ENCODE measurements at places on chromosomes 6 and 20.

- no peak for DNase-seq
These were observed 72.4 kb downstream of the HFE start for GRCh38 chr6:26159357-26160273.

GRCh38 chr6:45433533-45434380 lies 56.0 kb upstream of the SUPT3H start:
- DNase-seq = no peak

GRCh38 chr6:53967415-53967814 lies 143.8 kb upstream of the MLIP start:
- DNase-seq = no peak

DNA sequence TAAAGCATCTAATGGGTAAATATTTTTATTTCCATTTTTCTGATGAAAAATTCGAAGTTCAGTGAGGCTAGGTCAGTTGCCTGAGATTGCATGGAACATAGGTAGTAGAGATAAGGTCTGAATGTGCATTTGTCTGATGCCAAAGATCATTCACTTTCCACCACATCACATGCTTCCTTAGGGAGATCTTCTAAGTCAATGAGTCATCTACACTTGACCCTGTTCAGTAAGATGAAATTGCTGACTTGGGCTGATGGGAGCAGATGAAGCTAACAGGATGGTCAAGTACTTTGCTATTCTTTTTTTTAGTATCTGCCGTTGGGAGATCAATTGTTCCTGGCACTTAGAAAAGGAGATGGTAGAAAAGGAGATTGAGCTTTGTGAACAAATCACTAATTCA lies 511.3 kb downstream of the PHF3 start:
- DNase-seq = no peak

GRCh38 chr20:49375170-49375569 lies 97.3 kb upstream of the ZNFX1 start:
- DNase-seq = no peak

DNA sequence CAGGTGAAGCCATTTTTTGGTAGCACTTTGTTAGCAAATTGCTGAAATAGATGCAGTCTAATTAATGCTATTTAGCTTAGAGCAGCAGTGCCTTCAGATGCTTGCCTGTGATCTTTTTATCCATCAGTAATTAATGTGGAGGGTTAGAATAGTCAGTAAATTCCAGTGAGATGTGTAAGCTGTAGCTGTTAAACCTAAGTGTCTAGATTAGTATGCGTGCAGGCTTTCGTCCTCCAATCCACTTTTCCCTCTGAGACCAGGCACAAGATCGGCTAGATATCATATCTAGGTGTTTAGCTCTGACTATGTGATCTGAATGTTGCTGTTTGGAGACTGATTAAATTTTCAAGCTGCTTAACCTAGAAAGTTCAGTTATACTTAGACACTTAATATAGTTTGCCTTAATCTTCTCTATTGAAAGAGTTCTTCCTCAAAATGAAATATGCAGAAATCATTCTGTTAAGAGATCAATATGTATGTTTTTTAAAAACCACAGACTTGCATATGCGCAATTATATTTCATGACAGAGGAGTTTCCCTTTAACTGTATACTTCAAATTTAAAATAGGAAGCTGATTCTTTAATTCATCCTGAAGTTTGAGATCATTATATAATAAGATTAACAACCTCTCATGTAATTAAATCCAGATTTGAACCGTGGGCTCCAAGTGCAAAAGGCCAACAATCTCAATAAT lies 41.2 kb downstream of the XRN2 start:
- DNase-seq = no peak

DNA sequence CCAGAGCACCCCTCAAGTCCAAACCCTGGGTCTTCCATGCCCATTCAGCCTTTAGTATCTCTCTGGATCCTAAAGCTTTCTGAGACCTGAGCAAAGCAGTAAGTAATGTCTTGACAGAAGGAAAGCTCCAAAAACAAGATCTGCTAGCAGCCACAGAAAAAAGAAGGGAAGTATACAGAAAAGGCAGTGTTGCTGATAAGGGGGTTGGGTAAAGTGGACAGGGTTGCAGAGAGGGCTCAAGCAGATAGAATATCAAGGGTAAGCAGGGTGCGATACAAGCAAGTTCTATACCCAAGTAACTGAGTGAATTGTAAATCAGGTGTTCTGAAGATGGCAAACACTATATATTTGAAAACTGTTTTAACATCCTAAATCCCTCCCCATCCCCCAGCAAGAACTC lies 113.4 kb upstream of the CARMIL1 start:
- no peak for DNase-seq

- peak; percentile 73 for DNase-seq
These were observed 5.1 kb downstream of the HLA-DMA start for GRCh38 chr6:32947552-32948465.

- no peak for DNase-seq
These were observed 43.9 kb downstream of the ATG5 start for GRCh38 chr6:106281661-106282060.

GRCh38 chr6:56851074-56851473 lies 103.8 kb upstream of the BEND6 start:
- DNase-seq = no peak

- DNase-seq = no peak
These were observed 88.9 kb downstream of the ARMC2 start for GRCh38 chr6:108937170-108937569.

GRCh38 chr6:39051399-39052122 lies 3.0 kb downstream of the GLP1R start:
- peak; percentile 21 for DNase-seq

DNA sequence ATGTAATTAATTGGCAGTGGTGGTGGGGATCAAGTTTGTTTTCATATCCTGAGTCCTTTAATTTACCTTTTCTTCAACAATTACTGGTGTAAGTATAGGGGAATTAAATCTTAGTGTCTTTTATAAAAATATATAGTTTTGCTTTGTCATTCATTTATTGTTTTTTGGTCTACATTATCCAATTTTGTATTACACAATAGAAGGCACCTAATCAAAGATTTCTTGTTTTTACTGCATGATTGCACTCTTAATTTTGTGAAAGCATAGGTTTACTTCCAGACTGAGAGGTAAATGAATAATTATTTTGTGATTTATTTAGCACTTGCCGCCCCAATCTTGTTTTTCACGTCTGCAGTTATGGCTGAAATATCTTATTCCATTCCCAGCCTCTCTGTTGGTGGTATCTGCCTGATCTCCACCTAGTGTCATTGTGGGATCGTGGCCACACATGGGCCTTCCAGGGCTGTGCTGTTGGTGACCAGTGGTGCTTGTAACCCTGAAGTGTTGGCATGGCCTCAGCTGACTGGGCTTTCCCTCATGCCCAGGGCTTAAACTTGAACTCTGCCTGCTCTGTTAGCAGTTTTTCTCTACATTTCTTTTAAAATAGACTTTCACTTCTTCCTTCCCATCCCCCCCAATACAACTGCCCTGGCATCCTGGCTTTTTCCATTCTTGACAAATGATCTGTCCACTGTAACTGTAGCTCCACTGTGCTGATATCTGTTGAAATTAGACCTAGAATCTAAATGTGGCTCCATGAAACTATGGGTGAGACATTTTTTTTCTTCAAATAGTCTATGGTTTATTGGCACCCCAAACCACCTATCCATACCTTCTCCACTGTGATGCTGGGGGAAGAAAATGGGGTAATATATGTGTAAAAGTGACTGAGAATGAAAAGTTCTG lies 24.8 kb downstream of the E2F3 start:
- no peak for DNase-seq

DNA sequence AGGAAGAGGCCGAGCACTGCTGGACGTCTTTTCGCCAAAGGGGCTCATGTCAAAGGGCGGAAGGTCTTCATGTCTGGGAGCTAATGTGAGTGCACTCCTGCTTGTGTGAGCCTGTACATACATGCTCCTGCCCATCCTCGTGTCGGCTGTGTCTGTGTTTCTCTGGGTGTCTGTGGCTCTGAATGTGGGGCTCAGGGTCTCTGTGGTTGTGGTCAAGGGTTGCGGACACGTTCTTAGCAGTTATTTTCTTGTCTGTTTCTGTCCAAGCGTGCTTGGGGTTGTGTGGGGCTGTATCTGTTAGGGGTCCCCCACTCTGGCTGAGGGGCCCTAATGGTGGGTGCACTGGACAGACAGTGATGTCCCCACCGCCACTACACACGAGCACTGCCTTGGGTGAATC lies 2.9 kb downstream of the AVP start:
- DNase-seq = no peak

DNA sequence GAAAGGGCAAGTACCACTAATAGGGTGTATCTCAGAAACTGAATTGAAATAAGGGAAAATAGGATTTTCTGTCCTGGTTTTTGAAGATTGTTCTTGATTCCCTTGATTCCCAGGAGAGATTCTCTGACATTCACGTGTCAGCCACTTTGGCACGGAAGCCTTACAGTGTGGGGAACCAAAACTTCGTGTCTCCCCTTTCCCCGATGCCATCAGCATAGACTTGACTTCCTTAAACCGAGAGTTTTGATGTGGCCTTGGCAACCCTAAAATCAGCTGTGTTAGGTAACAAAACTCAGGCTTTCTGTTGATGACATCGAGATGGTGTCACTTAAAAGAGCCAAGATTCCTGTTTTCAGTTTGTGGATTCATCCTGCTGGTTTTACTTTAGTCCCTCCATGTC lies 7.5 kb downstream of the HMGN4 start:
- DNase-seq = no peak

GRCh38 chr6:1770968-1771723 lies 161.4 kb downstream of the FOXC1 start:
- DNase-seq = no peak

- DNase-seq = no peak
These were observed 52.5 kb downstream of the BCAS1 start for GRCh38 chr20:54017846-54018245.

DNA sequence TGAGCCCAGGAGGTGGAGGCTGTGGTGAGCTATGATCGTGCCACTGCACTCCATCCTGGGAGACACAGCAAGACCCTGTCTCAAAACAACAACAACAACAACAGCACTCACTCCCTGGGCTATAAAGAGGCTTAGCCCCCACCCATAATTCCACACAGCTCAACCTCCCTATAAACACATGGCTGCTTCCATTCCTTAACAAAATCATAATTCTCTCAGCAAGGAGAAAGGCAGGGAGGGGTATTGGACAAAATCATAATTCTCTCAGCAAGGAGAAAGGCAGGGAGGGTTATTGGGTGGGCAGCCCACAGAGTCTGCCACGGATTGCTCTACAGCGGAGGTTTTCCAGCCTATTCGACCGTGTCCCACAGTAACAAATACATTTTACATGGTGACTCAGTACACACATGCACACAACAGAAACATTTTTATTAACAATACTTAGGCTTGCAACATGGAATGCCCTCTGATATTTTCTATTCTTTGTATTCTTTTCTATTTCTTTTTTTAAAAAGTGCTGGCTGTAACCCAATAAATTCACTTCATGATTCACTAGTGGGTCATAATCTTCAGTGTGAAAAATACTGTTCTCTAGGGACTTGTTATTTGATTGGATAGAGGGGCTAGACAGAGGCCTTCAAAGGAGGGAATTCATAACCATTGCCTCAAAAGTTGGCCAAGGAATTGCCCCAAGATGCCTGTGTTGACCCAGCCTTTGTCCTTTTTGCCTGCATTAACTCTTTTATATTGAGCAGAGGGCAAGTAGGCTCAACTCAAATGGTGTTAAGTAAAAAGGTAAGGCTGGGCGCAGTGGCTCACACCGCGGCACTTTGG lies 50.6 kb upstream of the ZMYND8 start:
- no peak for DNase-seq
